ENCODE measurements at places on chromosomes 7 and 10. TPM values are rescaled to one million over a fixed set of nuclear protein-coding genes. Genes with fewer than 3 reads are reported as not detected.

- H3K4me3 ChIP-seq, result no peak overlapping the region
- H3K36me3 ChIP-seq, result no peaks in the 10 kb centered on the region
- H3K4me1 ChIP-seq, result peaks cover 21% of the 10 kb centered on the region
- H3K27ac ChIP-seq, result no peak overlapping the region
- no peaks in the 10 kb centered on the region for H3K27me3 ChIP-seq
Measured at GRCh38 chr7:73865738-73866445, 4.9 kb downstream of the TMEM270 start.

The ARPC1A gene
- polyA plus RNA-seq, result 188 TPM

The MMD2 gene
- 0.24 TPM for polyA plus RNA-seq

- peaks cover 26% of the 10 kb centered on the region for H3K36me3 ChIP-seq
- H3K4me3 ChIP-seq, result no peak overlapping the region
- no peak overlapping the region for H3K27ac ChIP-seq
- H3K27me3 ChIP-seq, result no peaks in the 10 kb centered on the region
- peaks cover 51% of the 10 kb centered on the region for H3K4me1 ChIP-seq
- no peak for DNase-seq
Measured at GRCh38 chr7:74581916-74582440, 75.5 kb upstream of the GTF2I start.

The IFIT1B gene
- polyA plus RNA-seq, result 0.34 TPM

GRCh38 chr7:110877016-110877415 lies 213.9 kb upstream of the LRRN3 start:
- no peaks in the 10 kb centered on the region for H3K36me3 ChIP-seq
- H3K4me1 ChIP-seq, result no peaks in the 10 kb centered on the region
- H3K27me3 ChIP-seq, result no peaks in the 10 kb centered on the region

The GRM3 gene
- 0.16 TPM for polyA plus RNA-seq

- DNase-seq, result no peak
- H3K4me3 ChIP-seq, result no peak overlapping the region
- no peak overlapping the region for H3K27ac ChIP-seq
- no peaks in the 10 kb centered on the region for H3K27me3 ChIP-seq
- H3K36me3 ChIP-seq, result no peaks in the 10 kb centered on the region
Measured at GRCh38 chr7:93133005-93133404, 15.2 kb downstream of the SAMD9L start.

GRCh38 chr7:5469375-5470166 lies 45.9 kb upstream of the TNRC18 start:
- DNase-seq, result no peak
- H3K36me3 ChIP-seq, result no peaks in the 10 kb centered on the region
- no peak overlapping the region for H3K4me3 ChIP-seq
- H3K27ac ChIP-seq, result no peak overlapping the region
- no peaks in the 10 kb centered on the region for H3K4me1 ChIP-seq

The RBM20 gene
- 0.96 TPM for polyA plus RNA-seq

DNA sequence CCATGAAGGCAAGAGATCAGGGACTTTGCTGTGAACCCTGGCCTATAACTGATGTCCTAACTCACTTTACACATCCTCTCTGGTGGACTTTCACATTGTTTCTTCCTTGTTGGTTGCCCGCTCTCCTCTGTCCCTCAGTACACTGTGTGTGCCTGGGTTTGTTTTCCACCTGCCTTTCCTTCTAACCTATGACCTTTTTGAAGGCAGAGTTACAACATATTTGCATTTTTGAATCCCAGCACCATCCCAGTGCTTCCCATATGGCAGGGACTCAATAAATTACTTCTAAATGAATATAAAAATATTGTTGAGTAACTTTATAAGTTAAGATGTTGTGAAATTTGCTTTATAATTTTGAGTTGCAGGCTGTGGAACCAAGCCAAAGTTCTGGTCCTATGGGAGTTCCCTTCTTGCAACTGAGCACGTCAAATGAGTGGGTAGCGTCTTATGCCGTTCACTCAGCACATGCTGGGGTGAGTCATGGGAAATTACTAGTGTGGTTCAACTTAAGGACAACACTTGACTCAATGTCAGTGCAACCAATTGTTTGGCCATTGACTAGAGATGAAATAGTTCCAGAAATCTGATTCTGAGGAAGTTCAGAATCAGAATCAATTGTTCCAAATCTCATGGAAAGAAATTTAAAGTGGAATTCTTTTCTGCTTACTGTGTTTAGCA lies 250.9 kb downstream of the TWIST1 start:
- H3K27ac ChIP-seq, result no peak overlapping the region
- H3K4me3 ChIP-seq, result no peak overlapping the region
- H3K4me1 ChIP-seq, result no peaks in the 10 kb centered on the region

- H3K4me3 ChIP-seq, result no peak overlapping the region
- peaks cover 5% of the 10 kb centered on the region for H3K4me1 ChIP-seq
- no peak overlapping the region for H3K27ac ChIP-seq
- no peaks in the 10 kb centered on the region for H3K36me3 ChIP-seq
Measured at GRCh38 chr10:20972925-20973324, 75.8 kb upstream of the NEBL start.

The DNAJC12 gene
- polyA plus RNA-seq, result 10.4 TPM

DNA sequence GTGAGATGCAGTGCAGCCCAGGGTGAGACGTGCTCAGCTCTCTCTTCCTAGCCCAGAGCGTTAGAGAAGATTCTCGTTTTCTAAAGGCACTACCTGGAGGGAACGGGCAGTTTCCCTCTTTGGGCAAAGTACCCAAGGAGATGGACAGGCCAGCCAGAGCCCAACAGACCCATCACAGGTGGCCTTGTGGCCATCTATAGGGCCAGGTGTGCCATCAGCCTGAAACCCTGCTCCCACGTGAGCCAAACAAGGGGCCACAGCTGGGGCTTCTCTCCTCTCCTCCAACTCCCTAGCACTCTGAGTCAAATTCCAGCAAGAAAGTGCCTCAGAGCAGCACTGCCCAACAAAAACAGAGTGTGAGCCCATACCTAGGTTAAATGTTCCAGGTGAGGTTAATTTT lies 22.3 kb downstream of the CHST15 start:
- H3K27ac ChIP-seq, result no peak overlapping the region
- H3K4me3 ChIP-seq, result no peak overlapping the region
- DNase-seq, result no peak
- H3K27me3 ChIP-seq, result peaks cover 7% of the 10 kb centered on the region

The EN2 gene
- polyA plus RNA-seq, result not detected

- DNase-seq, result no peak
- H3K27ac ChIP-seq, result peak overlapping the region; percentile 100
- peaks cover 25% of the 10 kb centered on the region for H3K4me1 ChIP-seq
- H3K27me3 ChIP-seq, result no peaks in the 10 kb centered on the region
- no peaks in the 10 kb centered on the region for H3K36me3 ChIP-seq
Measured at GRCh38 chr10:63630931-63631680, 109.9 kb downstream of the REEP3 start.

DNA sequence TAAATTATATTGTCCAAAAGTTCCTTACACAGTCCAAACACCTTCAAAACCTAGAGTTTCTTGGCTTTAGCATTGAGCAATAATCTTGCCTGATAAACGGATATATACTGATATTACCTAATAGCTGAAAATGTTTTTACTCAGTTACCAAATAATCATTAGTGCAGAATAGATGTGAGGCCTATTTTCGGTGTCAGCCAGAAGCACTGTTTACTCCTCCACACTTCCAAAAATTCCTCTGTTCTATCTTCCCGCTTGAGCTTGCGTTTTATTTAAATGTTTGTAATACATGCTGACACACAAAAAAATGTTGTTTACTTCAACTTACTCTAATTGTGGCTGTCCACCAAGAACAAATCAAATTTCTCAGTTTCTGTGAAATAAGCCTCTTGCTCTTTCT lies 606.2 kb upstream of the TEX47 start:
- DNase-seq, result no peak
- no peaks in the 10 kb centered on the region for H3K27me3 ChIP-seq
- no peak overlapping the region for H3K27ac ChIP-seq
- no peaks in the 10 kb centered on the region for H3K36me3 ChIP-seq

DNA sequence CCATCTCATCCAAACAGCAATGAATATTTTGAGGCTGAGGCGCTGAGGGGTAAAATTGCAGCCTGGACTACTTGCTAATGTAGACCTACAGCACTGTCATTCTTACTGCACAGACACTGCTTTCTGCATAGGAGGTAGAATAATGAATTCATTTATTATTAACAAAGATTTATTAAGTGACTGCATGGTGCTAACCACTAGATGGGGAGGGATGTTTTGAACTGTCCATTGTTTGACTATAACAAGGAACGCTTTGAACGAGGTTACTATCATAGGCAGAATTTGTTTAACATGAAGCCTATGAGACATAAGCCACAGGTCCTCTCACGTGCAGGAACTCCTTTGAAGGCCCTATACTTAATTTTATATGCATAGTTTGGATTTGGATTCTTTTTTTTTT lies 143.8 kb downstream of the CFTR start:
- H3K27me3 ChIP-seq, result no peaks in the 10 kb centered on the region
- no peak overlapping the region for H3K4me3 ChIP-seq
- no peak for DNase-seq
- no peak overlapping the region for H3K27ac ChIP-seq
- peaks cover 8% of the 10 kb centered on the region for H3K36me3 ChIP-seq
- H3K4me1 ChIP-seq, result peaks cover 4% of the 10 kb centered on the region

- no peak for DNase-seq
- no peaks in the 10 kb centered on the region for H3K27me3 ChIP-seq
- H3K27ac ChIP-seq, result no peak overlapping the region
- no peaks in the 10 kb centered on the region for H3K36me3 ChIP-seq
- H3K4me1 ChIP-seq, result no peaks in the 10 kb centered on the region
- H3K4me3 ChIP-seq, result no peak overlapping the region
Measured at GRCh38 chr10:131819241-131820072, 81.4 kb upstream of the PPP2R2D start.

- H3K4me1 ChIP-seq, result no peaks in the 10 kb centered on the region
- no peak within 1 kb of the TSS for H3K4me3 ChIP-seq
- DNase-seq, result no peak
- no peak within 1 kb of the TSS for H3K27ac ChIP-seq
Measured at GRCh38 chr7:56092789-56093531, at the start of gene PHKG1. Gene PHKG1 (minus strand): TSS chr7:56092952. CDS start chr7:56088941, 4,011 bp downstream.

The HYAL4 gene
- polyA plus RNA-seq, result not detected

DNA sequence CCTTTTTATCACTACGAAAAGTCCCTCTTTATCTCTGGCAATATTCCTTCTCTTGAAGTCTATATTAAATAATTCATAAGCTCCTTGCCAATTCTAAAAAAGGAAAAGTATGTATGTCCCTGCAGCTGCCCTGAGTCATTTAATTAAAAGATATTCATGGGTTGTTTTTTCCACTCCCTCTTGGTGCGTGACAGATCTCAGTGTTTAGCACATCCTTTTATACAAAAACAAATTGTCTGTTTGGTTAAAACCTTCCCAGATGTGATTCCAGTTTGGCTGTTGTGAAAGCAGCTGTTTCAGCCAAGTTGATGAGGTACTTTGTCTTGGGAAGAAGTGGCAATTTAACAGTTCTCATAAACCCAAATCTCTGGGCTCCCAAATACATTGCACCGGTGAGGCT lies 33.8 kb upstream of the PRLHR start:
- no peak overlapping the region for H3K4me3 ChIP-seq
- no peaks in the 10 kb centered on the region for H3K36me3 ChIP-seq
- no peak for DNase-seq
- no peak overlapping the region for H3K27ac ChIP-seq
- H3K27me3 ChIP-seq, result peaks cover 13% of the 10 kb centered on the region

GRCh38 chr10:4082861-4083260 lies 297.9 kb upstream of the KLF6 start:
- H3K27ac ChIP-seq, result no peak overlapping the region
- peaks cover 9% of the 10 kb centered on the region for H3K27me3 ChIP-seq
- no peaks in the 10 kb centered on the region for H3K4me1 ChIP-seq
- no peak overlapping the region for H3K4me3 ChIP-seq
- DNase-seq, result no peak

DNA sequence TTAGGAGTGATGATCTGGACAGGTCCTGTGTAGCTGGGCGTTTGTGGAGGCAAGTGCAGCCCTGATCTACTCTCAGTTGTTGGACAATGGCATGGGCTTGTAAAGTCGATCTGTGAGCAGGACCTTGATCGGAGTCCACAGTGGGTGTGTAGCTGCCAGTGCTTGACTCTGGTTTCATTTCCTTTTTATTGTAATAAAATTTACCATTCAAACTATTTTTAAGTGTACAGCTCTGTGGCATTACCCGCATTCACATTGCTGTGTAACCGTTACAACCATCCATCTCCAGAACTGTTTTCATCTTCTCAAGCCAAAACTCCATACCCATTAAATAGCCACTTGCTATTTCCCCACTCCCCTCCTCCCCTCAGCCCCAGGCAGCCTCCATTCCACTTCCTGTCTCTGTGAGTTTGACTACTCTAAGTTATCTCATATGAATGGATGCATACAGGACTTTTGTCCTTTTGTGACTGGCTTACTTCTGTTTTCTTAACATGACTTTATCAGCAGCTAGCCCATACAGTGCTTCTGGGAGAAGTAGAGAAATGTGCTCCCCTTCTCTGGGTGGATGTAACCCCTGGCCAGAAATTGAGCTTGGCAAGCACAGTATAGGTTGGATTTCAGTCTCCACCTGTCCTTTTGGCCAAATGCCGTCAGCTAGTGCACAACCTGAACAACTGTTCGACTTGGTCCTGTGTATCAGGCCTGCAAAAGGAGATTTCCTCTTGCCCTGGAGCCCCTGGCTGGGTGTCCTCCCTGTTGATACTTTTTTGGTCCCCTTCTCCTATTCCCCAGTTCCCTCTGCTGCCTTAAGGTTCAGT lies 180.0 kb downstream of the LRMDA start:
- H3K4me3 ChIP-seq, result no peak overlapping the region
- peaks cover 41% of the 10 kb centered on the region for H3K4me1 ChIP-seq

DNA sequence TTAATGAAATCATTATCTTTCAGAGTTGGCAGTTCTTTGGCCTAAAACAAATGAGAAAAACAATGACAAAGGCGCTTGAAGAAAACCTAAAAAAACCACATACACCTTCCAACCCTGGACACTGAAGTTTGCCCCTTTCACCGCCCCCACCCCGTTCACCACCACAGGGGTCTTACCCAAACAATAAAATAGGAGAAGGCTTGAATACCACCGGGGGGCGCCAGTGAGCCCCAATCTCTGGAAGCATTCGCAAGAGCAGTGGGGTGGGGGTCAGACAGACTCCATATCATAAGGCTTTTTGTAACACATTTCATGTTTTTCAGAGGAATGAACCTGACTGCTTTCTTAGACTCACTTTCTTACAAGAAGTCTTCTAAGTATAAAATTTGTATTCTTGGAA lies 163.6 kb downstream of the PIP4K2A start:
- no peak for DNase-seq
- H3K27ac ChIP-seq, result no peak overlapping the region
- H3K27me3 ChIP-seq, result no peaks in the 10 kb centered on the region
- peaks cover 4% of the 10 kb centered on the region for H3K4me1 ChIP-seq

The AGR2 gene
- 527 TPM for polyA plus RNA-seq

Data from large intestine (tissue), 12 donors.